HFFc6 (cell line): ENCODE measurements at places on chromosomes 2 and 18. TPM values are rescaled to one million over a fixed set of nuclear protein-coding genes. Genes with fewer than 3 reads are reported as not detected.

- peaks cover 24% of the 10 kb centered on the region for H3K36me3 ChIP-seq
- peaks cover 5% of the 10 kb centered on the region for H3K27me3 ChIP-seq
- peaks cover 55% of the 10 kb centered on the region for H3K4me1 ChIP-seq
- peak overlapping the region; percentile 99 for H3K4me3 ChIP-seq
Observed at GRCh38 chr2:96265349-96265839, 403 bp downstream of the TMEM127 start.

The CRYBA2 gene
- not detected in 2 replicates for total RNA-seq

The PIEZO2 gene
- not detected in 3 replicates for total RNA-seq

DNA sequence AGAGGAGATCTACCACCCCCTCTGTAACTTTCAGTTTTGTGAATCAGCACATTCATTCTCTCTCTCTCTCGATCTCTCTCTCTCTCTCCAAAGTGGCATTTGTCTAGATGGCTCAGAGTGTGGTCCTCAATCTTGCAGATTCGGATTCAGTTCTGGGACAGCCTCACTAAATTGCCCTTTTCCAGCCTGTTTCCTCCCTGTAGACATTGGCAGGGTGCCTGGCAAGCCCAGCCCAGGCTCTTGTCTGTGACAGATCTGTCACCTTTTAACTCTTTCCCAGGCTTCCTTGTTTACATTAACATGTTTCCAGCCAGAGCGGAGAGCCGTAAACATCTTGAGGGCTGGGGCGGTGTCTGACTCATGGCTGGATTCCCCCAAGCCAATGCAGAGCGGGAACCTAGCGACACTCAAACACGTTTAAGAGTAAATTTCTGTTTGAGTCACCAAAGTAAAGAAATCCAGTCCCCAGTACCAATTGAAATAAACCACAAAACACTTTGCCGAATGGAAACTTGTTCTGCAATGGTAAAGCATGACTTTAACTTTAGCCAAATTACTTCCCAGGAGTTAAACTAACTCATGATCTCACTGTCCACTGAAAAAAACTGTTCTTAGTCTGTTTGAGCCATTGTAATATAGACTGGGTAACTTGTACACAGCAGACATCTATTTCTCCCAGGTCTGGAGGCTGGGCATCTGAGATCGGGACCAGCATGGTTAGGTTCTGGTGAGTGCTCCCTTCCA is 6.6 kb upstream of the CYP27C1 start:
- DNase-seq = peak; percentile 93
- H3K4me1 ChIP-seq = peaks cover 34% of the 10 kb centered on the region
- no peaks in the 10 kb centered on the region for H3K36me3 ChIP-seq
- peak overlapping the region; percentile 80 for H3K4me3 ChIP-seq
- H3K27ac ChIP-seq = peak overlapping the region; percentile 71

The TUBB8B gene
- not detected in 2 replicates for total RNA-seq

- DNase-seq = no peak
- H3K36me3 ChIP-seq = no peaks in the 10 kb centered on the region
- peaks cover 3% of the 10 kb centered on the region for H3K4me1 ChIP-seq
- H3K27ac ChIP-seq = no peak overlapping the region; the same call in 1 of the 2 replicates
- H3K4me3 ChIP-seq = no peak overlapping the region
- H3K27me3 ChIP-seq = no peaks in the 10 kb centered on the region
Observed at GRCh38 chr2:202488671-202489070, 112.5 kb downstream of the BMPR2 start.

- no peak for DNase-seq
- no peak overlapping the region for H3K27ac ChIP-seq
- no peak overlapping the region for H3K4me3 ChIP-seq
- no peaks in the 10 kb centered on the region for H3K27me3 ChIP-seq
Observed at GRCh38 chr2:197294260-197294659, 16.3 kb downstream of the ANKRD44 start.

DNA sequence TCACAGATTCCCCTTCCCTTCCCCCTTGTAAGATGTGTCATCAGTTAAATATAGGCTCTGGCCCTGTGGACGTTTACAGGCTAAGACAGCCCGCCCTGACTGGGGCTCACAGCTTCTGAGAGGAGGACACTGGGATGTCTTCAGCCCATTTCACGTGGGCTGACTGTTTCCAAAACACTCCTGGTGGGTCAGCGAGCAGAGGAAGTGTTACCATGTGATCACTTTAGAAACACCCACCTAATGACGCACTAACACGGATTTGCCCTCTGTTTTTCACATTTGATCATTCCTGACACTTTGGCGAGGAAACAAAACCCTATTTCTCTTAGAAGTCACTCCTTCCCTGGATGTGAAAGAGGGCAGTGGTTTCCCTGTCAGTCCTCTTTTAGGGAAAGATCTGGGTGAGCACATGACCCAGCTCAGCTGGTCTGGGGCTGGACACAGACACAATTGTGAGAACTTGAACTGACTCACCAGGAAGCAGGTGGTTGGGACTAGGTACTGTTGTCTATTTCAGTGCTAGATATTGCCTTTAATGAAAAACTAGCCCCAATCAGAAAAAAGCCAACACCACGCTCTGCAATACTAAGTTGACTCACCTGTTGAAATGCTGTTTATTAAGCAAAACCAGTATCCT is 38.8 kb downstream of the BMP10 start:
- H3K36me3 ChIP-seq = no peaks in the 10 kb centered on the region
- DNase-seq = no peak

DNA sequence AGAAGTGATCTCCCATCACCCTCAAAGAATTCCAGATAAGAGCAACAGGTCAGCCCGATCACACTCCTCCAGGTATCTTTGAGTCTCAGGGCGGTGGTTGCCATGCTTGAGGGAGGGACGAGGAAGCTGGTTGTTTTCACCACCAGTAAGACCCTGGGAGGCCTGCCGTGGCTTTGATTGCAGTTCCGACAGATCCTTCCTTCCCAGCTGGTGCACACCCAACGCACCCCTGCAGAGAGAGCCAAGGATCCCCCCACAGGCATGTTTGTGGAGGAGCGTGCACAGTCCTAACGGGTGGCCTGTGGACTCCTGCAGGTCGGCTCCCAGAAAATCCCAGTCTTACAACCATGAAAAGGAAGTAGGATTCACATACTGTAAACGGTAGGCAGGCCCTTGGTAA is 13.8 kb upstream of the ZNF236 start:
- no peak overlapping the region for H3K27ac ChIP-seq
- H3K27me3 ChIP-seq = no peaks in the 10 kb centered on the region; the same call in 1 of the 2 replicates
- H3K4me1 ChIP-seq = peaks cover 25% of the 10 kb centered on the region
- DNase-seq = no peak
- no peak overlapping the region for H3K4me3 ChIP-seq

- H3K36me3 ChIP-seq = peaks cover 4% of the 10 kb centered on the region
- H3K27ac ChIP-seq = peak overlapping the region; percentile 46
- H3K27me3 ChIP-seq = peaks cover 4% of the 10 kb centered on the region
- peak; percentile 40 for DNase-seq
Observed at GRCh38 chr2:65420712-65421431, 11.5 kb downstream of the SPRED2 start.

The MYL1 gene
- not detected in 3 replicates for total RNA-seq

DNA sequence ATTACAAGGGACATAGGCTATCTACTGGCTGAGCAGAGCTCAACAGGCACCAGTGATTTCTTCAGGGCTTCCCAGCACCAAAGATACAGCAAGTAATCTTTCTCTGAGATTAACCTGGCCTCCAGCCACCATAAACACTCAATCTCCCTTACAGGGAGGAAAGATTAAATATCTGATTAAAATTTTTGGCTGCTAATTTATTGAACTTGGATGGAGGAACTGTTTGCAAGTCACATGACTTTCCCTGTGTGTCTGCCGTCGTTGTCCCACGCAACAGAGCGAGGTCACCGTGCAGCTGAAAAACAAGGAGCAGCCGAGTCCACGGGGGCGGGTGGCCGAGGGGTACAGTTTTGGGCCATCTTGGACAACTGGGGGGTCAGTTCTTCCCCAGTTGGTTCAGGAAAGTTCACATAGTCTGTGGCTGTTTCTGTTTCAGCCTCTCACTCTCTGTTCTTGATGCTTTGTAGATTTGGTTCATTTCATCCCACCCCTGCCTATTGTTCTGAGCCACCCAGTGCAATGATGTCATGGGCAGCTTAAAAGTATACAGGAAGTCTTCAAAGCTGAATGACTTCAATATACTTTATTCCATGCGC is 186.8 kb upstream of the CTAGE1 start:
- H3K27me3 ChIP-seq = peaks cover 25% of the 10 kb centered on the region
- DNase-seq = no peak
- H3K4me3 ChIP-seq = no peak overlapping the region
- H3K27ac ChIP-seq = no peak overlapping the region
- H3K36me3 ChIP-seq = peaks cover 4% of the 10 kb centered on the region; the same call in 1 of the 2 replicates

- no peaks in the 10 kb centered on the region for H3K36me3 ChIP-seq
- peaks cover 21% of the 10 kb centered on the region for H3K4me1 ChIP-seq
- H3K27ac ChIP-seq = no peak overlapping the region
- H3K4me3 ChIP-seq = no peak overlapping the region
- DNase-seq = no peak
Observed at GRCh38 chr2:66794070-66794469, 359.1 kb downstream of the MEIS1 start.

GRCh38 chr2:135694711-135695110 is 46.9 kb upstream of the UBXN4 start:
- no peaks in the 10 kb centered on the region for H3K27me3 ChIP-seq
- no peak overlapping the region for H3K27ac ChIP-seq

The SCYGR4 gene
- not detected in 3 replicates for total RNA-seq

The GALR1 gene
- total RNA-seq = not detected in 3 replicates

DNA sequence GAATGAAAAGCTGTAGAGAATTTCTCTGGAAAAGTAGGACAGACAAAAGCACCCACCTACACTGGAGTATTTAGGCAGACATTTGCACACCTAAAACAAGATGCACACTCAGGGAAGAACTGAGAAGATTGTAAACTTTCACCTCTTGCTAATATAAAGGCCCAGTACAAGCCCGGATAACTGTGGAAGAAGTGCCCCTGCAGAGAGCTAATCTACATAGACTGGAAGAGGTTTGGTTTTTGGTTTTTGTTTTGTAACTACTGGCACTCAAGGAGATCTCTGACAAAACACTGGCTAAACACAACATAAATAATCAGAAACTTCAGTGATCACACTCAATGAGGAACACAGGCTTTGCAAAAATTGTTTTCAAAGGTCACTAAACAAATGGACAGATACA is 782.2 kb upstream of the SLC8A1 start:
- H3K4me3 ChIP-seq = no peak overlapping the region
- no peaks in the 10 kb centered on the region for H3K4me1 ChIP-seq
- DNase-seq = no peak

GRCh38 chr2:69753659-69754363 is 11.9 kb downstream of the ANXA4 start:
- no peak for DNase-seq
- H3K4me1 ChIP-seq = peaks cover 28% of the 10 kb centered on the region
- no peak overlapping the region for H3K4me3 ChIP-seq
- no peaks in the 10 kb centered on the region for H3K36me3 ChIP-seq

The SNORC gene
- 0.68 and 0.89 TPM in 2 replicates for total RNA-seq

DNA sequence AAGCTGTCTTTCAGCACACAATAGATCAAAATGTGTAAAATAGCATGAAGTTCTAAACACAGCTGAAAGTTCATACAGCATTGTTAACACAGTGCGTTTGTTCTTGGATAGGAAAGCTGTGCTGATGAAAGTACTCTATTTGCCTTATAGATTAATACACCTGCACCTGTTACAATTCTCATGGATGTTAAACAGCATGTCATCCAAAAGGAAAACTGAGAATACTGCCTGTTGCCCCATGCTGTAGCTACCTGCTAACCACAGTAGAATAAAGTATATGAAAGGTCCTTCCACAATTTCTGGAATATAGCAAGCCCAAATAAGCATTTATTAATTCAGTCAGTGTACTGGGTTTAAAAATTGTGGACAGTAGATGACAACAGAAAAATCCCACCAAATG is 166.7 kb upstream of the DTNA start:
- H3K36me3 ChIP-seq = no peaks in the 10 kb centered on the region
- no peaks in the 10 kb centered on the region for H3K27me3 ChIP-seq
- H3K4me3 ChIP-seq = no peak overlapping the region
- DNase-seq = no peak
- H3K4me1 ChIP-seq = no peaks in the 10 kb centered on the region
- H3K27ac ChIP-seq = no peak overlapping the region

GRCh38 chr2:137165968-137166367 is 400.6 kb downstream of the THSD7B start:
- H3K36me3 ChIP-seq = 0 out of 2 replicates have a peak, but pooled peaks cover 4% of the 10 kb centered on the region
- no peak for DNase-seq
- H3K4me3 ChIP-seq = no peak overlapping the region
- H3K4me1 ChIP-seq = peaks cover 26% of the 10 kb centered on the region
- H3K27me3 ChIP-seq = peaks cover 2% of the 10 kb centered on the region; the same call in 1 of the 2 replicates

DNA sequence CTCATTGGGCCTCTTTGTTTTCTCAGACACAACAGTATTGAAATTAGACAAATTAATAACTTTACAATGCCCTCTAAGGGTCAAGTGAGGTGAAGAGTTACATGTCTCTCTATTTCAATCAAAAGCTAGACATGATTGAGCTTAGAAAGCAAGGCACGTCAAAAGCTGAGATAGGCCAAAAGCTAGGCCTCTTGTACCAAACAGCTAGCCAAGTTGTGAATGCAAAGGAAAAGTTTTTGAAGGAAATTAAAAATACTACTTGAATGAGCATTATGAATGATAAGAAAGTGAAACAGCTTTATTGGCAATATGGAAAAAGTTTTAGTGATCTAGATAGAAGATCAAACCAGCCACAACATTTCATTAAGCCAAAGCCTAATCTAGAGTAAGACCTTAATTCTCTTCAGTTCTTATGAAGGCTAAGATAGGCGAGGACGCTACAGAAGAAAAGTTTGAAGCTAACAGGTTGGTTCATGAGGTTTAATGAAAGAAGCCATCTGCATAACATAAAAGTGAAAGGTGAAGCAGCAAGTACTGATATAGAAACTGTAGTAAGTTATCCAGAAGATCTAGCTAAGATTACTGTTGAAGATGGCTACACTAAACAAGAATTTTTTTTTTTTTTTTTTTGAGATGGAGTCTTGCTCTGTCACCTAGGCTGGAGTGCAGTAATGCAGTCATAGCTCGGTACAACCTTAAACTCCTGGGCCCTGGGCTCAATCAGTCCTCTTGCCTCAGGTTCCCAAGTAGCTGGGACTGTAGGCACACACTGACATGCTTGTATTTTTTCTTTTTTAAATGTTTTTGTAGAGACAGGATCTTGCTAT is 65.5 kb downstream of the FAM117B start:
- no peaks in the 10 kb centered on the region for H3K4me1 ChIP-seq
- no peak for DNase-seq
- no peaks in the 10 kb centered on the region for H3K36me3 ChIP-seq
- H3K27ac ChIP-seq = no peak overlapping the region
- H3K27me3 ChIP-seq = no peaks in the 10 kb centered on the region; the same call in 1 of the 2 replicates
- no peak overlapping the region for H3K4me3 ChIP-seq

- DNase-seq = no peak
- H3K27me3 ChIP-seq = no peaks in the 10 kb centered on the region; the same call in 1 of the 2 replicates
- H3K27ac ChIP-seq = no peak overlapping the region
- no peaks in the 10 kb centered on the region for H3K36me3 ChIP-seq
- H3K4me1 ChIP-seq = peaks cover 53% of the 10 kb centered on the region
Observed at GRCh38 chr2:29629495-29629894, 291.9 kb downstream of the ALK start.

DNA sequence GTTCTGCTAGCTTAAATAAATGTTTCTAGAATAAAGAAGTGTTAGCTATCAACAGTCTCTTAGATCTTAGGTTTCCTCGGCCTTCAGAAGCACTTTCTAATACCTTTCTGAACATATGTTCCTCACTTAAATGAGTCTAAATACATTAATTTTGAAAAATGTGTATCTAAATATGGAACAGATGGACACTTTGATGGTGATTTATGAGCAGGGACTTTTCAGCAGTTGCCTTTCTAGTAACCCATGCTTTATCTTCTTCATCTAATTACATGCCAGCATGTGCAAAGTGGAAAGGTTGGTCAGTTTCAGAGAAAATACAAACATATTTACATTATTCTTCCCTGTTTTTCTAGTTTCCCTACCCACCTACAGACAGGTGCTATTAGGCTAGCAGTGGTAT is 797.0 kb upstream of the CHAC2 start:
- DNase-seq = no peak
- no peak overlapping the region for H3K27ac ChIP-seq
- H3K4me3 ChIP-seq = no peak overlapping the region
